Kasumi-1 (cell line): ENCODE measurements at places on chromosomes 4 and X.

GRCh38 chrX:155169881-155170280 is 46.4 kb upstream of the VBP1 start:
- no peak for DNase-seq

- peak; percentile 77 for DNase-seq
Observed at GRCh38 chr4:38902695-38903094, 35.1 kb downstream of the FAM114A1 start.

GRCh38 chr4:88177983-88178625 is 19.7 kb upstream of the ABCG2 start:
- DNase-seq: peak; percentile 74

DNA sequence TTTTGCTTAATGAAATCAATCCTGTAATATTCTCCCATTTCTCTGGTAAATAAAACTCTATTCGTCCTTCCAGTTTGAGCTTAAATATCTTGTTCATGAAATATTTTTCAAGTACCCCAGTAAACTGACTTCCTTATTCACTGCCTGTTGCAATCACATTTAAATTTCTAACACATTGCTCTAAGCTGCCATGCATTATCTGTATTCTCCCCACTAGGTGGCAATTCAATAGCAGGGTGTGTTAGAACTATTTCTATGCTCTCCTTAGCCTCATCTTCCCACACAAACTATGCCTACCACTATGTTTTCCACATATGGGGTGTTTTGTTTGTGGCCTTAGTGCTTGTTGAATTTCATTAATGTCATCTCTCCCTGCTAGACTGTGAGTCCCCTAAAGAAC is 377.1 kb upstream of the HS3ST1 start:
- DNase-seq: peak; percentile 96

DNA sequence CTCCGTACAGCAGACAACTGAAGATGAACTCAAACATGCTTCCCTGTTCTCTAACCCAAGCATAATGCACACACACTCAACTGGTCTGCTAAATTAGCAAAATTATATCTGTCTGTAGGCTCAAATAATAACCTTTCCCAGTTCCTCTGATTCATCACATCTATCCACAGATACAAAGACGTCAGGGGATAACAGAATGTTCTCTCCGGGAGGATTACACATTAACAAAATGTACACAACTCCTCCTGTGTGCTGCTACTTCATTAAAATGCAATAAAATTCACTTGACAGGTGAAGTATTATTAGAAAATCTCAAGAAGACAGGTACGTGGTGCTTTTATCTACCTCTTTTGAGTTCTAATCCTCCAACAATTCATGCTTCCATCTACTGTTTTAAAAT is 57.4 kb downstream of the FAT1 start:
- no peak for DNase-seq
